Vagina (tissue), 2 donors: ENCODE measurements at places on chromosomes 5 and 9.
A peak's percentile ranks its signal among the peaks of the same experiment; 100 is the strongest.

DNA sequence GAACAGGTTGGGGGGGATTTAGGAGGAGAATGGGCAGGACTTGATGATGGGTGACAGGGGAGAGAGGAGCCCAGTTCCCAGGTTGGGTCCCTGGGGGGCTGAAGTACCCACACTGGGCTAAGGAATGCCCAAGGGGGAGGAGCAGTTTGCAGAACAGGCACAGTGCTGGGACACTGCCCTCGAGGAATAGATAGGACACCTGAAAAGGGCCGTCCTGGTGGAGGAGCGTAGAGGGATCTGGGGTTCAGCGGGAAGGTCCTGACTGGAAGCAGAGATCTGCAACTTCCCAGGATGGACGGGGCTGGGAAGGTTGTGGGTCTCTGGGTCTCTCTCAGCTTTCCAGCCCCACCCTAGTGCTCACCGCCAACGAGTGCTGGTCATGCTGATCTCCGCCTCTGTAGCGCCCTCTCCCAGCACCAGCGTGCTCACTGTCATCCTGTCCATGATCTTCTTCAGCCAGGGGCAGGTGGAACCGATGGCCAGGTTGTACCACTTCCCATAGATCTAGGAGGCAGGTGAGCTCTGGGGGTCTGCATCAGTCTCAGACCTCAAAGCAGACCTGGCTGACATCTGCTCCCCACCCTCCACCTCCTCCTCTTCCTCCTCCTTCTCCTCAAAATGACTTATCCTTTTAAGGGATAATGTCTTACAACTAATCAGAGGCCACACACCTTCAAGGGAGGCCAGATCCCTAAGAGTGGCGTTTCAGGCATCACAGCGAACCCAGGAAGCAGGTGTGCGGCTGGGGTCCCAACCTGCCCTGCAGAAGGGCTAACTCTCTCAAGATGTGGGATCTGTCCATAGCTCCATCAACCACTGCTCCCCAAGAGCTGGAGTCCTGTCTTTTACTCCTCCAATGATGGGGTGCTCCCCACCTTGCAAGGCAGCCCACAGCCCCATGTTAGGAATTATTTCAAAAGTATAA is 1.6 kb downstream of the AMBP start:
- no peaks in the 10 kb centered on the region for H3K27me3 ChIP-seq
- H3K4me1 ChIP-seq, result peaks cover 15% of the 10 kb centered on the region
- no peak for DNase-seq

DNA sequence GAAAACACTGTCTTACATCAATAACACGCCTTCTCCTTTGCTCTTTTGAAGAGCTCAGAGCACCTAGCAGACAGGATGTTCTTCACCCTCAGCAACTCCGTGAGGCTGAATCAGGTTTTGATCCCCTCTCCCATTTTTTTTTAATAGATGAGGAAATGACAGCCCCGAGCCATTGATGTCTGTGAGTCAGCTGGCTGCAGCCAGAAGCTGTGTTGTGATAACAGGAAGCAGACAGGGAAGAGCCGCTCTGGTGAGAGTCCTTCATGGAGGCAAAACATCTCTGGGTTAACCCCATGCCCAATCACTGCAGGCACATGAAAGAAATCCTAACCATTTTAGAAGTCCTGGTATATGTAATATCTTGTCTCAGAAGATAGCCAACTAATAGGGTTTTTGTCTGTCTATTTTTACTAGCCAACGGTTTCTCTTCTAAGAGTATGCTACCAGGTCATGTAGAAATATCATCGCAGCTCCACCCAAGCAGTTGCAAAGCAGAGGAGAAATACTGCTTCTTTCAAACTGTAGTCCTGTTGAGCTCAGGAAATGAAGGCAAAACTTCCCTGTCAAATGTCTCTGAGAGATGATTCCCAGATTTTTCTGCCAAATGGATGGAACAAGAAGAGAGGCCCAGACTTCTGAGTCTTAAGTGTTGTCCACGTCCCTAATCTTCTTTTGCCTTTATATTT is 568.9 kb downstream of the CCDC171 start:
- no peak overlapping the region for H3K4me3 ChIP-seq
- no peaks in the 10 kb centered on the region for H3K27me3 ChIP-seq
- H3K27ac ChIP-seq, result no peak overlapping the region
- no peak for DNase-seq
- no peaks in the 10 kb centered on the region for H3K36me3 ChIP-seq
- no peaks in the 10 kb centered on the region for H3K4me1 ChIP-seq

DNA sequence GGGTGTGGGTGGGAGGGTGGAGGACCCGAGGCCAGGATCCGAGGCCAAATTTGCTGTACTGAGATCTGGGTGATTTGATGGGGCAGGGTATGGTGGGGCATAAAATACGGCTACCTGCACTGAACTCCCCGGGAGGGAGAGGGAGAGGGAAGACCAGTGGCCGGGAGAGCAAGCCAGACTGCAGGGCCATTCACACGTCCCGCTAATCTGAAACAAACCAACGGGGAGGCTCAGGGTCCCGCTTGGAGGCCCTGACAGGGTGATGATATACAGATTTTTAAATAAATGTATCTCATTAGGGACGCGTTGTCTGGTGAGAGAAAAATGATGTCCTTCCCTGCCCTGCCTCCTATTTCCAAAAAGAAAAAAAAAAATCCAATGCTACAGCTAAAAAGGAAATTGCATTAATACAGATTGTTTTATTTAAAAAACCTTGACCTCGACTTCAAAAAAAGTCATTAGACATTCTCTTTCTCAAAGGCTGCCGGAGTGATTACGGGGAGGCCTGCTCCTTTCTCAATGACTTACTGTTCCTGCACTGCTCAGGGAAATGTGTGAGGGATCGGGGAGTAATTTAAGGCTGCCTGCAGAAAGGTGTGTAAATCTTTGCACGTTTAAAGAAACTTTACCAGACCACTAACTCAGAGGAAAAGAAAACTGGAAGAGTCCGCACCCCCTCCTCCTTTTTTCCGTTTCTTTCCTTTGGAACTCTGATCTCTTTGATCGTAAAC is 11.5 kb upstream of the PRRX2 start:
- no peaks in the 10 kb centered on the region for H3K36me3 ChIP-seq
- DNase-seq, result no peak
- peaks cover 19% of the 10 kb centered on the region for H3K4me1 ChIP-seq
- no peak overlapping the region for H3K4me3 ChIP-seq

DNA sequence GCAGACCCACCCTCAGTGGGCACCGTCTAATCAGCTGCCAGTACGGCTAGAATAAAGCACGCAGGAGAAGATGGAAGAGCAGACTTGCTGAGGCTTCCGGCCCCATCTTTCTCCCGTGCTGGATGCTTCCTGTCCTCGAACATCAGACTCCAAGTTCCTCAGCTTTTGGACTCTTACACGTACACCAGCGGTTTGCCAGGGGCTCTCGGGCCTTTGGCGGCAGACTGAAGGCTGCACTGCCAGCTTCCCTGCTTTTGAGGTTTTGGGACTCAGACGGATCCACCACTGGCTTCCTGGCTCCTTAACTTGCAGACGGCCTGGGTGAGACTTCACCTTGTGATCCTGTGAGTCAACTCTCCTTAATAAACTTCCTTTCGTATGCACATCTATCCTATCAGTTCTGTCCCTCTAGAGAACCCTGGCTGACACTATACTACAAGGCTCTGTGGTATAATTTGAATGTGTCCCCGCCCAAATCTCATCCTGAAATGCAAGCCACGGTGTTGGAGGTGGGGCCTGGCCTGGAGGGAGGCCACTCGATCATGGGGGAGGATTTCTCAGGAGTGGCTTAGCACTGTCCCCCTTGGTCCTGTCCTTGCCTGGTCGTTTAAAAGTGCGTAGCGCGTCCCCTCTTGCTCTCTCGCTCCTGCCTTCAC is 31.1 kb upstream of the NRARP start:
- no peak overlapping the region for H3K4me3 ChIP-seq
- H3K4me1 ChIP-seq, result no peaks in the 10 kb centered on the region
- H3K27me3 ChIP-seq, result no peaks in the 10 kb centered on the region
- H3K27ac ChIP-seq, result no peak overlapping the region
- H3K36me3 ChIP-seq, result no peaks in the 10 kb centered on the region

DNA sequence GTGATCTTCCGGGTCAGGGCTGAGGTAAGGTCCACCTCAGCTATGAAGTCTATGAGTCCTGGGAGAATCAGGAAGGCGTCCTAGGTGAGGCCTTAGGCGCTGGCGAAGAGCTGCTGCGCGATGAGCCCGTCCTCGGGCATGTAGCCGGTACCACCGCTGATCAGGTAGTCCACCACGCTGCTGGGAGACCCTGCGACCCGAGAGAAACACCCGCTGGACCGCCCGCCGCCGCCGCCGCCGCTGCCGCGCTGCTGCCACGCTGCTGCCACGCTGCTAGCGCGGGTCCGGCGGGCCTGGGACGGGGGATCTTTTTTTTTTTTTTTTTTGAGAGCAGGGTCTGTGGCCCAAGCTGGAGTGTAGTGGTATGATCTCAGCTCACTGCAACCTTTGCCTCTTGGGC is 8.0 kb upstream of the DCAF12 start:
- DNase-seq, result no peak
- H3K36me3 ChIP-seq, result no peaks in the 10 kb centered on the region
- H3K4me3 ChIP-seq, result no peak overlapping the region
- no peaks in the 10 kb centered on the region for H3K27me3 ChIP-seq
- no peaks in the 10 kb centered on the region for H3K4me1 ChIP-seq
- H3K27ac ChIP-seq, result no peak overlapping the region

GRCh38 chr5:3007577-3007976 is 256.1 kb upstream of the IRX2 start:
- H3K36me3 ChIP-seq, result no peaks in the 10 kb centered on the region
- no peaks in the 10 kb centered on the region for H3K4me1 ChIP-seq
- H3K27me3 ChIP-seq, result no peaks in the 10 kb centered on the region
- no peak overlapping the region for H3K27ac ChIP-seq
- peak; percentile 32 for DNase-seq

- no peak overlapping the region for H3K4me3 ChIP-seq
- no peaks in the 10 kb centered on the region for H3K36me3 ChIP-seq
- DNase-seq, result no peak
- H3K4me1 ChIP-seq, result no peaks in the 10 kb centered on the region
- no peak overlapping the region for H3K27ac ChIP-seq
- no peaks in the 10 kb centered on the region for H3K27me3 ChIP-seq
Observed at GRCh38 chr9:115254287-115255180, 136.6 kb upstream of the TNC start.

GRCh38 chr5:150589862-150590601 is 50.4 kb upstream of the SYNPO start:
- no peaks in the 10 kb centered on the region for H3K27me3 ChIP-seq
- H3K36me3 ChIP-seq, result no peaks in the 10 kb centered on the region
- H3K4me1 ChIP-seq, result peaks cover 34% of the 10 kb centered on the region
- DNase-seq, result no peak
- H3K4me3 ChIP-seq, result no peak overlapping the region

DNA sequence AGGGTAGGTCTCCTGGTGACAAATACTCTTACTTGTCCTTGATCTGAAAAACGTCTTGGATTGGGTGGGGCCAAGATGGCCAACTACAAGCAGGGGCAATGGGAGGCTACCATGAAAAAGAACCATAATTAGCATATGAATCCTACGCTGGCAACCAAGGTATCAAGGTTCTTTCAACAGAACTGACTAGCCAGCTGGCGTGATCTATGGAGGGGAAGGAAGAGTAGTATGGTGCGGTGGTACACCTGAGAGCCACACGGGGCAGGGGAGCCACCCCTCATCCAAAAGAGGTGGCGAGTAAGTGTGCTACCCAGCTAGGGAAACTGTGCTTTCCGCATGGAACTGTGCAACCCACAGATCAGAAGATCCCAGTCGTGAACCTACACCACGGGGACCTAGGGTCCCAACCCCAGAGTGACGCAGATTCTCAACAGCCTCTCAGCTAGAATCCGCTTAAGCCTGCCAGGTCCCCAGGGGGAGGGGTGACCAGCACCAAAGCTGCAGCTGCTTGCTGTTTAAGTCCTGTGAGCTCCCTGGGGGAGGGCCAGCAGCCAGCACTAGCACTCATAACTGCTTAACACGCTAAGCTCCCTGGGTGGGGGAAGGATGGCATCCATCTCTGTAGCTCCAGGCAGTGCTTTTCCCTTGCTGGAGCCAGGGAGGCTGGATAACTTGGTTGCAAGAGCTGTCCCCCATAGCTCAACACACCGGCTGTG is 334.8 kb downstream of the FBXL17 start:
- no peak for DNase-seq
- no peaks in the 10 kb centered on the region for H3K4me1 ChIP-seq
- no peaks in the 10 kb centered on the region for H3K27me3 ChIP-seq
- no peaks in the 10 kb centered on the region for H3K36me3 ChIP-seq

- no peaks in the 10 kb centered on the region for H3K36me3 ChIP-seq
- H3K4me3 ChIP-seq, result no peak overlapping the region
- DNase-seq, result no peak
- no peaks in the 10 kb centered on the region for H3K4me1 ChIP-seq
- no peaks in the 10 kb centered on the region for H3K27me3 ChIP-seq
Observed at GRCh38 chr5:912280-913091, 19.8 kb downstream of the TRIP13 start.

GRCh38 chr5:180472269-180472668 is 21.9 kb upstream of the CNOT6 start:
- H3K27ac ChIP-seq, result no peak overlapping the region
- DNase-seq, result no peak

DNA sequence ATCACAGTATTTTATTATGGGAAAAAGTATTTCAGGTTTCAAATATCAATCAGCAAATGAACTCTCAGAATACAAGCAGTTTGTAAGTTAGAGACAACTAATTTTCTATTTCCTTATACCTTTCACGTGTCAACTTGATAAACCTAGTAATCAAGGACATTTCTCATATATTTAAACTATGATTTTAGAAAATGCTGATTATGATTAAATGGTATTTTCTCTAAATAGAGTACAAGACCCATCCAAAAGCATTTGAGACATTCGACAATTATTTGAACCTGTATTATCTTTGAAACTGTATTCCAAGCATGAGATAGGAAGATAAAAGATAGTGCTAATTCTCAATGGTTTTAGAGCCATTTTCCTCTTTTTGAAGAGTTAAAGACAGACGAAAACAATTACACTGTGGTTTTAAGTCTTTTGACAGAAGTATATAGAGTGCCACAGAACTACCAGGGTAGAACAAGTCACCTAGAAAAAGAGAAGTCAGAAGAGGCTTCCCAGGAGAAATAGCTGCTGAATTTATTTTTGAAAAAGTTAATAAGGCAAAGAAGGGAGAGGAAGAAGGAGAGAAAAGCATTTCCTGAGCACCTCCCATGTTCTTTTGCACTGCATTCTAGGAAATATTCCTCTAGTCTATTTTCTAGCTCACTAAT is 5.6 kb downstream of the MEIKIN start:
- H3K27me3 ChIP-seq, result no peaks in the 10 kb centered on the region
- no peak for DNase-seq
- H3K4me1 ChIP-seq, result no peaks in the 10 kb centered on the region
- H3K4me3 ChIP-seq, result no peak overlapping the region

GRCh38 chr9:91038483-91039124 is 237.0 kb downstream of the SYK start:
- no peaks in the 10 kb centered on the region for H3K27me3 ChIP-seq
- no peak overlapping the region for H3K4me3 ChIP-seq
- peak overlapping the region; percentile 78 for H3K27ac ChIP-seq
- no peaks in the 10 kb centered on the region for H3K36me3 ChIP-seq
- no peak for DNase-seq
- H3K4me1 ChIP-seq, result peaks cover 38% of the 10 kb centered on the region

DNA sequence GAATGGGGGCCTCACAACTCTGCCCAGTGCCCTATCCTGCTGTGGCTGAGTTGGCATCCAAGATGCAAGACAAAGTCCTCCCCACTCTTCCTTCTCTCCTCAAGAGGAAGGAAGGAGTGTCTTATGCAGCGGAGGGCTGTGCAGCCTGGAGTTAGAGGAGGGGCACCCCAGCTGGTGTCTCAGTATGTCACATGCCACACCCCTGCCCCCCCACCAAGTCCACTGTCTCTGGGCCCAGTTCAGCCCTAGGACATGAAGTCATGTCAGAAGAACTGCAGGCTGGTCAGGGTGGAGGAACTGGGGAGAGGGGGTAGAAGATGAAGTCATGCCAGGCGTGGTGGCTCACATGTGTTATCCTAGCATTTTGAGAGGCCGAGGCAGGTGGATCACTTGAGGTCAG is 28.0 kb upstream of the SLC28A3 start:
- no peak overlapping the region for H3K27ac ChIP-seq
- no peak for DNase-seq
- H3K4me1 ChIP-seq, result no peaks in the 10 kb centered on the region
- H3K36me3 ChIP-seq, result no peaks in the 10 kb centered on the region
- no peak overlapping the region for H3K4me3 ChIP-seq
- H3K27me3 ChIP-seq, result no peaks in the 10 kb centered on the region
